Heart left ventricle (tissue), 16 donors: ENCODE measurements at places on chromosomes 3 and 15. TPM values are rescaled to one million over a fixed set of nuclear protein-coding genes. Genes with fewer than 3 reads are reported as not detected.

The IMPG2 gene
- 0.33 TPM for total RNA-seq

The IL17RC gene
- total RNA-seq, result 24.7 TPM

The CDHR4 gene
- total RNA-seq, result not detected

The NR2F2 gene
- 19.0 TPM for total RNA-seq

The TMEM207 gene
- not detected for total RNA-seq

The U2SURP gene
- 39.8 TPM for total RNA-seq

The CD80 gene
- total RNA-seq, result 0.40 TPM

The PLSCR5 gene
- not detected for total RNA-seq

The ADAMTSL3 gene
- total RNA-seq, result 6.6 TPM

The INSYN1 gene
- 55.9 TPM for total RNA-seq

- no peaks in the 10 kb centered on the region for H3K36me3 ChIP-seq
- H3K4me1 ChIP-seq, result no peaks in the 10 kb centered on the region
- H3K4me3 ChIP-seq, result no peak overlapping the region
- no peak overlapping the region for H3K27ac ChIP-seq
- no peak for DNase-seq
- no peaks in the 10 kb centered on the region for H3K27me3 ChIP-seq
Measured at GRCh38 chr3:169192643-169193042, 470.9 kb downstream of the MECOM start.

DNA sequence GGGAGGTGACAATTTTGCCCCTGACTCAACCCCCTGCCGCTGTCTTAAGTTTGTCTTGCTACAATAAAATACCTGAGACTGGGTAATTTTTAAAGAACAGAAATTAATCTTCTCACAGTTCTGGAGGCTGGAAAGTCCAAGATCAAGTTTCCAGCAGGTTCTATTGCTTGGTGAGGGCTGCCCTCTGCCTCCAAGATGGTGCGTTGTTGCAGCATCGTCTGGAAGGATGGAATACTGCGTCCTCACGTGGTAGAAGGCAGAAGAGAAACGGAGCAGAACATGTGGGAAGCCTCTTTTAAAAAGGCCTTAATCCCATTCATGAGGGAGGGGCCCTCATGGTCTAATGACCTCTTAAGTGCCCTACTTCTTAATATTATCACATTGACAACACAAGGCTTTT is 87.3 kb upstream of the SNTN start:
- no peak for DNase-seq
- H3K36me3 ChIP-seq, result no peaks in the 10 kb centered on the region
- no peak overlapping the region for H3K27ac ChIP-seq
- H3K27me3 ChIP-seq, result no peaks in the 10 kb centered on the region
- no peak overlapping the region for H3K4me3 ChIP-seq

GRCh38 chr3:112466020-112466419 is 33.3 kb downstream of the BTLA start:
- H3K4me3 ChIP-seq, result no peak overlapping the region
- no peaks in the 10 kb centered on the region for H3K4me1 ChIP-seq
- no peaks in the 10 kb centered on the region for H3K36me3 ChIP-seq
- no peak overlapping the region for H3K27ac ChIP-seq
- DNase-seq, result no peak
- H3K27me3 ChIP-seq, result no peaks in the 10 kb centered on the region

GRCh38 chr3:43970351-43970750 is 271.3 kb upstream of the TOPAZ1 start:
- no peak overlapping the region for H3K4me3 ChIP-seq
- no peaks in the 10 kb centered on the region for H3K4me1 ChIP-seq
- DNase-seq, result no peak
- peaks cover 4% of the 10 kb centered on the region for H3K27me3 ChIP-seq

GRCh38 chr3:188400494-188401243 is 246.7 kb downstream of the LPP start:
- no peak overlapping the region for H3K4me3 ChIP-seq
- no peak for DNase-seq
- H3K4me1 ChIP-seq, result peaks cover 54% of the 10 kb centered on the region
- H3K36me3 ChIP-seq, result no peaks in the 10 kb centered on the region
- no peaks in the 10 kb centered on the region for H3K27me3 ChIP-seq

DNA sequence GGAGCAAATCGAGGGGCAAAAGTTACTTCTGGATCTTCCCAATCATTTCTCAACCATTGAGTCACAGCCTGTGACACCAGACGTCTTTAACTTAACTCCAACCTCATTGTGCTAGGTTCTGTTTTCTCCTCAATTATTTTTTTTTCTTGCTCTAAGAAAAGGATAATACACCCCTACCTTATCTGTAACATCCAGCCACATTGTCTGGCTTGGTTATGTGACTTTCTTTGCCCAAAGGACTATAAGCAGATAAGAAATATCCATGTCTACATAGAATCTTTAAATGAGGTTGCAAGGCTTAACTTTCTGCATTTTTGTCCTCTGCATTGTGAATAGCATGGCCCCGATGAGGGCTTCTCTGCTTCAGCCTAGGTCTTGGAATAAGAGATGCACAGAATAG is 782.4 kb upstream of the CFAP20DC start:
- no peak overlapping the region for H3K27ac ChIP-seq
- no peak for DNase-seq
- no peaks in the 10 kb centered on the region for H3K27me3 ChIP-seq

GRCh38 chr3:27485866-27486265 is 1.7 kb upstream of the SLC4A7 start:
- DNase-seq, result no peak
- no peaks in the 10 kb centered on the region for H3K36me3 ChIP-seq
- no peak overlapping the region for H3K4me3 ChIP-seq
- peaks cover 12% of the 10 kb centered on the region for H3K4me1 ChIP-seq
- no peaks in the 10 kb centered on the region for H3K27me3 ChIP-seq

GRCh38 chr3:146134348-146135117 is 26.5 kb downstream of the PLOD2 start:
- no peak for DNase-seq
- no peak overlapping the region for H3K4me3 ChIP-seq
- H3K27ac ChIP-seq, result no peak overlapping the region
- no peaks in the 10 kb centered on the region for H3K27me3 ChIP-seq
- H3K4me1 ChIP-seq, result no peaks in the 10 kb centered on the region
- no peaks in the 10 kb centered on the region for H3K36me3 ChIP-seq

DNA sequence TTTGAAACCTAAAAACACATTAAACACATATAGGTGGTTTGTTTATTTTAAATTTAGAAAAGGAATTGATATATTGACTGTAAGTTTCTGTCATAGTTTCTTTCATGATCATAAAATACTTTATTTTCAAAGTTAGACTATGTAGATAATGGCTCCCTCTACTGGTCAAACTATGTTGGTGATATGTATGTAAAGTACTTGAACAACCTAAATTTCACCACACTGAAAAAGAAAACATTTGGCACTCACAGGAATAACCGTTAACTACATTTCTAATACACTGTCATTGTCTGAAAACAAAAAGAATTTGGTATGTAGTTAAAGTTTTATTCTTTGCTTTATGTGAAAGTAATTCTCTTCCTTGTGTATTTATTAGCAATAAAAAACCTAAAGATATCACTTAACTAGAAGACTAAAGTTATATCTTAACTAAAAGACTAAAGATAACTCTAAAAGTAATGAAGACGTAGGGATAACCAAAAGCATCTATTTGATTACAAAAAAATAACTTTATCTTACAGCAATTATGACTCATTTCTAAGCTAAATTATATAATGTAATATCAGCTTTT is 427.5 kb downstream of the VGLL3 start:
- no peak overlapping the region for H3K27ac ChIP-seq
- H3K36me3 ChIP-seq, result no peaks in the 10 kb centered on the region
- H3K27me3 ChIP-seq, result no peaks in the 10 kb centered on the region

GRCh38 chr3:17964108-17964507 is 221.7 kb upstream of the TBC1D5 start:
- no peak overlapping the region for H3K27ac ChIP-seq
- DNase-seq, result no peak

GRCh38 chr15:50259276-50259675 is 6.2 kb downstream of the HDC start:
- H3K4me3 ChIP-seq, result no peak overlapping the region
- H3K4me1 ChIP-seq, result no peaks in the 10 kb centered on the region
- H3K36me3 ChIP-seq, result no peaks in the 10 kb centered on the region
- no peak for DNase-seq

GRCh38 chr3:112982710-112983109 is 7.8 kb upstream of the CD200R1 start:
- no peak overlapping the region for H3K27ac ChIP-seq
- H3K4me3 ChIP-seq, result no peak overlapping the region
- no peaks in the 10 kb centered on the region for H3K36me3 ChIP-seq
- DNase-seq, result no peak
- no peaks in the 10 kb centered on the region for H3K4me1 ChIP-seq
- no peaks in the 10 kb centered on the region for H3K27me3 ChIP-seq

GRCh38 chr15:79962178-79962577 is 8.8 kb downstream of the BCL2A1 start:
- H3K4me3 ChIP-seq, result no peak overlapping the region
- no peaks in the 10 kb centered on the region for H3K4me1 ChIP-seq
- H3K27me3 ChIP-seq, result no peaks in the 10 kb centered on the region
- no peak overlapping the region for H3K27ac ChIP-seq
- no peaks in the 10 kb centered on the region for H3K36me3 ChIP-seq

DNA sequence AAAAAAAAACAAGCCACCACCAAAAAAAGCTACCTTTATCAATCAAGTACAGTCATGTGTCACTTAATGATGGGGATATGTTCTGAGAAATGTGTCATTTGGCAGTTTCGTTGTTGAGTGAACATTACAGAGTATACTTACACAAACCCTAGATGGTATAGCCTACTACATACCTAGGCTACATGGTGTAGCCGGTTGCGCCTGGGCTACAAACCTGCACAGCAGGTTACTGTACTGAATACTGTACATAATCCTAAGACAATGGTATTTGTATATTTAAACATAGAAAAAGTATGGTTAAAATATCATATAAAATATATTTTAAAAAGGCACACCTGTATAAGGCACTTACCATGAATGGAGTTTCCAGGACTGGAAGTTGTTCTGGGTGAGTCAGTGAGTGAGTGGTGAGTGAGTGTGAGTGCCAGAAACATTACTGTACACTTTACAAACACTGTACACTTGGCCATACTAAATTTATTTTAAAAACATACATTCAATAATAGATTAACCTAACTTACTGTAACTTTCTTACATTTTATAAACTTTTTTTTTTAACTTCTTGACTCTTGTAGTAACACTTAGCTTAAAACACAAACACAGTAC is 25.9 kb upstream of the JMJD7 start:
- no peak overlapping the region for H3K4me3 ChIP-seq
- DNase-seq, result no peak
- no peak overlapping the region for H3K27ac ChIP-seq
- peaks cover 3% of the 10 kb centered on the region for H3K4me1 ChIP-seq
- H3K27me3 ChIP-seq, result no peaks in the 10 kb centered on the region

DNA sequence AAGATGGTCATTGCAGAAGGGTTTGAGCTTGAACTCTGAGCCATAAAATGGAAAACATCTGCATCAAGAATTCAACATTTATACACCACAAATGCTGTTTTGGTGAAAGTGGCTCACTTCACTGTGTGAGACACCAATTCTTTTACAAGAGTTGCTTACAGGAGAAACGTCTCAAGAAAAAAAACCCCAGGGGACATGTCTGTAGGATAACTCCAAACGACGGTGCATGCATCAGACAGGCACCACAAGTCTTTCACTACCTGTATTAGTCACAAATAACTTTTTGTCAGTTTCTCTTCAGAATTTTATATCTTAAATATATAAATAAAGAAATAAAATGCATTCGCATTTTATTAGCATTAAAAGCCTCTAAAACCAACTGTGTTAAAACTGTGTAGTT is 164.3 kb downstream of the EFHB start:
- no peak for DNase-seq
- no peak overlapping the region for H3K4me3 ChIP-seq
- H3K4me1 ChIP-seq, result no peaks in the 10 kb centered on the region
- no peak overlapping the region for H3K27ac ChIP-seq

GRCh38 chr3:30227571-30228301 is 378.7 kb upstream of the TGFBR2 start:
- peaks cover 19% of the 10 kb centered on the region for H3K4me1 ChIP-seq
- DNase-seq, result no peak
- H3K27me3 ChIP-seq, result no peaks in the 10 kb centered on the region
- no peaks in the 10 kb centered on the region for H3K36me3 ChIP-seq

GRCh38 chr3:72334681-72335457 is 513.4 kb downstream of the SHQ1 start:
- no peaks in the 10 kb centered on the region for H3K27me3 ChIP-seq
- no peaks in the 10 kb centered on the region for H3K36me3 ChIP-seq
- no peaks in the 10 kb centered on the region for H3K4me1 ChIP-seq
- no peak for DNase-seq
- H3K27ac ChIP-seq, result no peak overlapping the region
- no peak overlapping the region for H3K4me3 ChIP-seq

DNA sequence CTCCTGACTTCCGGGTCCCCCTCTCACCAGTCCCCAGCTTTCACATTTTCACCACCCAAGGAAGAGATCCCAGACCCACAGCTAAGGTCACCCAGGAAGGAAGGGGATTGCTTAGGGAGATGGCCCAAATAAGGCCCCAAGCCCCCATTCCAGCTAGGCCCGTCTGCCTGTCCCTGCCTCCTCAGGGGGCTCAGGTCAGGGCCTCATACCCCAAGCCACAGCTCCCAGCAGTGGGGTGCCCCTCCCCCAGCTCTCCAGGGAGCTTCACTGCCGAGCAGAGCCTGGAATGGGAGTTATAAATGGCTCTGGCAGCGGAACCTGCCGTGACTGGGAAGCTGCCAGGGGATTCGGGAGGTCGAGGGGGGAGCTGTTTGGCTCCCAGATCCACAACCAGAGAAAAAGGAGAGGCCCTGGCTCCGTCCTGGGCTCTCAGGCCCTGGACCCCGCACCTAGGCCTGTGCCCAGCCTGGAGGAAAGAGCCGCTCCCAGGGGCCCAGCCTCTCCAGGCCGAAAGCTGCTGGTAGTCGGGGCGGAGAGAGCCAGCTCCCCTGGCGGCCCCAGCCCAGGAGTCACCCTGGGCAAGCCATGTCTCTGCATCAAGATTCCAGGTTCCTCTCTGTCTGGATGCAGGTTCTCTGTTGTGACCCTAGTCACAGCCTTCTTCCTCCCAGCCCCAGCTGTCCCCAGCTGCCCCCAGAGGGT is 550 bp downstream of the CCDC9B start:
- no peaks in the 10 kb centered on the region for H3K27me3 ChIP-seq
- peak overlapping the region; percentile 97 for H3K27ac ChIP-seq
- H3K36me3 ChIP-seq, result peaks cover 11% of the 10 kb centered on the region
- peaks cover 90% of the 10 kb centered on the region for H3K4me1 ChIP-seq
- DNase-seq, result peak; percentile 93
- H3K4me3 ChIP-seq, result peak overlapping the region; percentile 24

DNA sequence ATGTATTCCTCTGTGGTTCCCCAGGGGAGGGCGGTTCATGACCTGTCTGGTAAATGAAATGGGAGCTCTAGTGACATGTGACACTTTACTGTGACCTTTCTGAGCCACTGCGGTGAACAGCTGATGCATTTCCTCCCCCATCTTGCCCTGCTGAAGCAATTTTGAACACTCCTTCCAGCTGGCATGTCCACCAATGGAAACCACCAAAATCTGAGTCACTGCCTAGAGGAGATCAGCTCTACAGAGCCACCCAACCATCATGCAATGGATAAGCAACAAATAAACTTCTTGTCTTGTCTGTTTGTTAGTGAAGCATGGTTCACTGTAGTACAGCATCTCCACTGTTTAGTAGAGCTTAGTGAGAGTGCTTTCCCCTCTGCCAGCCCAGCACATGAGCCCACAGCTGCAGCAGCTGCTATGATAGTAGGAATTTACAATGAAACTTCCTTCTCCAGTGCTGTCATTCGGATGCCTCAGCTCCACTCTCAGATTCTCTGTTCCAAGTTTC is 479.4 kb downstream of the NTRK3 start:
- no peaks in the 10 kb centered on the region for H3K27me3 ChIP-seq
- no peaks in the 10 kb centered on the region for H3K36me3 ChIP-seq
- no peak overlapping the region for H3K4me3 ChIP-seq
- no peak for DNase-seq
- no peaks in the 10 kb centered on the region for H3K4me1 ChIP-seq
